ENCODE measurements at places on chromosomes 2 and 18.
A peak's percentile ranks its signal among the peaks of the same experiment; 100 is the strongest.

DNA sequence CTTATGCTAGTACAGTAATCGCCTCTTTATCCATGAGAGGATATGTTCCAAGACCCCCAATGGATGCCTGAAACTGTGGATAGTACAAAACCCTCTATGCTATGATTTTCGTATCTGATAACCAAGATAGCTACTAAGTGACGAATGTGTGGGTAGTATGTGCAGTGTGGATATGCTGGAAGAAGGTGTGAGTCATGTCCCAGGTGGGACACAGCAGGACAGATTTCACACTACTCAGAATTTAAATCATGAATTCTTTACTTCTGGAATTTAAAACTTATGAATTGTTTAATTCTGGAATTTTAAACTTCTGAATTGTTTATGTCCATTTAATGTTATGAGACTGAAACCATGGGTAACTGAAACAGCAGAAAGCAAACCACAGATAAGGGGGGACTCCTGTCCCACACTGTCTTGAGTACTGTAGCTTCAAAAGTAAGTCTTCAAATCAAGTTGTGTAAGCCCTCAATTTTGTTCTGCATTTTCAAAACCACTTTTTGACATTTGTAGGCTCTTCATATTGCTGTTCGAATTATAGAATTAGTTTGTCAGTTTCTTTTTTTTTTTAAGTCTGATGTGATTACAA lies 116.0 kb downstream of the LTBP1 start:
- no peak for DNase-seq

- no peak for DNase-seq
These were observed 157.9 kb upstream of the GLI2 start for GRCh38 chr2:120577721-120578295.

DNA sequence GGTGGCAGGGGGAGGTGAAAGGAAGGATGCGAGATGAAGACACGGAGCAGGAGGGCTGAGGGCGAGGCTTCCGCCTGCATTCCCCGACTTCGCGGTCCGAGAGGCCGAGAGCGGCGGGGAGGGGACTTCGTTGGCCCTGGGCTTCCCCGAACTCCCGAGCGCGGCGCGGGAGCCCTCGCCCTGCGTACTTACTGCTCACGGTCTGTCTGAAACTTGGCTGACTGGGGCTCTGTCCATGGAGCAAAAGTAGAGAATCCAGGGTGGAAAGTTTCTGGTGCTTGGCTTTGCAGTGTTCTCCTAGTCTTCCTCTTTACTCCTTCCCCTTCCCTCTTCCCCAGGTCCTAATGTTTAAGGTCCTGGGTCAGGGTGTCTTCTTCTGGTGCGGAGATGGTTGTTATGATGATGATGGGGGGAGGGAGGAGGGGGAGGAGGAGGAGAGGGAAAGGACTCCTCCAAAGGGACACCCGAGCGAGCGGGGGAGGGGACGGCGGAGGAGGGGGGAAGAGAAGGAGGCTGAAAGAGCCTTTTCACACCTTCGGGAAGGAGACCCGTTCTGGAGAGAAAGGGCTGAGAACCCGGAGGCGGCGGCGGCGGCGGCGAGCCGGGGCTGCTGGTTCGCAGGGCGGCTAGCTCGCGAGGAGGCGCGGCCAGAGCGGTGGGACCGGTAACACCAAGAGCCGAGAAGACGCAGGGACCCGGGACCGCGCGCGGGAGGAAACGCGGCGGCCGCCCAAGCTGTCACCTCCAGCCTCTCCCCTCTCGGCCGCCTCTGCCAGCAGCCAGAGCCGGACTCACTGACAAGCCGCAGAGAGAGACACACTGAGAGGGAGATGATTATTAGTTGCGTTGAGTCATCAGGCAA lies at the start of gene SATB2:
Gene SATB2, minus strand, starts transcription at position 793 of the 862 bp plus-strand sequence. CDS start 1,902 bp downstream, outside the sequence.
- DNase-seq: no peak

DNA sequence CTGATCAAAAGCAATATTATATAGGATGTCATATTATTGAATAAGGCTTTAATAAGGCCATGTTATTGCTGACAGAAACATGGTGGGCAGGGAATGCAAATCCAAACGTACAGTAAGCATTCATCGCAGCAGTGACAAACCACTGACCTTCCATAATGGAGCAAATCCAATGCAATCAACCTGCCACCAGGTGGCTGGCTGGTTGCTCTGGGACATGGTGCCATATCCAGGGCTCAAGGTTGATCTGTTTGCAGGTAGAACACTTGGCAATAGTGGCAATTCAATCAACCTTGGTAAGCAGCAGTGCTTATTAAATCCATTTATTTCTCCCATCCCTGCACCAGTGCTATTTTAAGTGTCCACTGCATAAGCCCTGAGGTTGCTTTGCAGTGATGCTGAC lies 75.4 kb downstream of the CERKL start:
- no peak for DNase-seq

DNA sequence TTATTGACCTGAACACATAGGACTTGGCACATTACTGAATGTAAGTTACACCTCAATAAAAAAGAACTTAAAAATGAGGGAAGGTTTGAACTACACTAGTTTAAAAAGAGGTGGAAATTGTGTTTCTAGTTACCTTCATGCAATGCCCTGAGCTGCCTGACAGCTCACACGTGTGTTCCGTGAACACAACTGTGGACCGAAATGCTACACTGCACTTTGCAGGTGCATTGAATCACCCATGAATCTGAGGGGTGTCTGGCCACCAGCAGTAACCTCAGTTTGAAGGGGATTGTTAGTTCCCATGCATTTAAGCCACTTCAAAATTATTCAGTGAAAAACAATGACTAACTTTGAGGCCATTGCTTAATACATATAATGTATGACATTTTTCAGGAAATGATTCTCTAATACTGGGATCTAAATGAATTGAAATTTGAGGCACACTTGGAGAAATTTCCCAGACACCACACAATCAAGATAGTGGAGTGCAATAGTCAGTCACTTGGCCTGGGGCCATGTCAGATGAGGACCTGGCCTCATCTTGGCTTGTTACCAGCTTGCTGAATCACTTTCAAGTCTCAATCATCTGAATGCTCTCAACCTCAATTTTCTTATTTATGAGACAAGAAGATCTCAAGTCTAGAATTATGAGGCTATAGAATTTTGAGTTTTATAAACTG lies 59.3 kb downstream of the MYL12B start:
- DNase-seq: no peak

- no peak for DNase-seq
These were observed 41.2 kb downstream of the PAX3 start for GRCh38 chr2:222257645-222258044.

DNA sequence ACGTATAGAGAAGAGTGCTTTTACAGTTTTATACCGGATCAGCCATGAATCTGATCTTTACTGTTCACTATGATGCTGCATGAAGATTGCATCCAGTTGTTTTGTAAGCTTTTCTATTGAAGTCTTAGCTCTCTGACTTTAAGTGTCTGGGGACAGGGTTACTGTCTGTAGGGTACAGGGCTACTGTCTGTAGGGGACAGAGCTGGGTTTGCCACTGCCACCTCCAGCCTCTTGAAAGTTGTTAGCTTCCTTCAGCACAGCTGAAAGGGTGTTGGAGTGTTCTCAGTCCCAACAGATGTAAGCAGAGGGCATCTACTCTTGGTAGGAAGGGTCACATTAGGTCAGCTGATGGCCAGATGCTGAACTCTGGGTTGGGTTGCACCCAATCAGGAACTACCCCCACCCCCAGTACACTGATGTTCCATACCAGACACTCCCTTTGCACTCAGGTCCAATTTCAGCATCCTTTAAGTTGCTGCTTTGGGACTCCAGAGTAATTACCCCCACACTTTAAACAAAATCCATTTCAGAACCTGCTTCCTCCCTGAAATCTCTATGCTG lies 58.0 kb downstream of the MYL12B start:
- DNase-seq: no peak

GRCh38 chr18:4807604-4808293 lies 352.6 kb upstream of the DLGAP1 start:
- DNase-seq: no peak

DNA sequence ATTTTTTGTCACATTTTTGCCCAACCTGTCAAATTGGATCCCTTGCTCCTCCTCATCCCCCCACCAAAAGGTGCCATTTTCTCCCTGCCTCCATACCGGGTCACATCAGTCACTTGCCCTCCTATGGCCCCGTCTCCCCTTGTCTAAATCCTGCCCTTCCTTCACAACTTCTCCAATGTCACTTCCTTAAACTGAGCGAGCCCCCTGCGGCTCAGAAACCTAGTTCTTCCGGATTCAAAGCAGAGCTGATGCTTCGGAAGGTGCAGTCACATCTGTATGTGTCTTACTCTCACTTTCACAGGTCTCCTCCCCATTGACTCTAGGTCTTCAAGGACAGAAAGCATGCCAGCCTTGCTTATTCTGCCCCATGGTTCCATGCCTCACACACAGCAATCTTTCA lies 22.1 kb downstream of the TNP1 start:
- no peak for DNase-seq

DNA sequence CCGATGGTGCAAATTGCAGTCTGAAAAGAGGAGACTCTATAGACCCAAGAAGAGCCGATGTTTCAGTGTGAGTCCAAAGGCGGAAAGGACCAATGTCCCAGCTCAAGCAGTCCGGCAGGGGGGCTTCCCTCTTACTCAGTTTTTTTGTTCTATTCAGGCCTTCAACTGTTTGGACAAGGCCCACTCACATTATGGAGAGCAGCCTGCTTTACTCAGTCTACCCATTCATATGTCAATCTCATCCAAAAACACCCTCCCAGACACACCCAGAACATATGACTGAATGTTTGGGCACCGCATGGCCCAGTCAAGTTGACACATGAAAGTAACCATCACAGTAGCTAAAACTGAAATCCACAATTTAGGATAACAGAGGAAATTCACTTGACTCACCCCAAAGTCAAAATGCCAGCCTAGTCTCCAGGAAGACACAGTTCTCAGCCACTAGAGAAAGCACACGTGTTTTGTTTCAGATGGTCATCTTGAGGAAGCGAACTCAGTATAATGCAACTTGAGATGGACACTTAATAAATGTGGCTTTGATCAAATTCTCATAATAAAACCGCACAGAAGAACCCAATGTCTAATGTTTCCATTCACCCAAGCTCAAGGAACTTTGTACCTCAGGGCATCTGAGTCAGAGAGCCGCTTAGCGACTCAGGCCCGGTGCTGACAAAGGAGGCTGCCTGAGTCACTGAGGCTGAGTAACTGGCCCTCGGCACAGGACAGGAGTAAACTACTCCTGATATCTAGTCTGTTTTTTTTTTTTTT lies 2.4 kb downstream of the FHL2 start:
- peak; percentile 23 for DNase-seq

- DNase-seq: peak; percentile 25
These were observed 732 bp upstream of the ANXA4 start for GRCh38 chr2:69741229-69741574.

DNA sequence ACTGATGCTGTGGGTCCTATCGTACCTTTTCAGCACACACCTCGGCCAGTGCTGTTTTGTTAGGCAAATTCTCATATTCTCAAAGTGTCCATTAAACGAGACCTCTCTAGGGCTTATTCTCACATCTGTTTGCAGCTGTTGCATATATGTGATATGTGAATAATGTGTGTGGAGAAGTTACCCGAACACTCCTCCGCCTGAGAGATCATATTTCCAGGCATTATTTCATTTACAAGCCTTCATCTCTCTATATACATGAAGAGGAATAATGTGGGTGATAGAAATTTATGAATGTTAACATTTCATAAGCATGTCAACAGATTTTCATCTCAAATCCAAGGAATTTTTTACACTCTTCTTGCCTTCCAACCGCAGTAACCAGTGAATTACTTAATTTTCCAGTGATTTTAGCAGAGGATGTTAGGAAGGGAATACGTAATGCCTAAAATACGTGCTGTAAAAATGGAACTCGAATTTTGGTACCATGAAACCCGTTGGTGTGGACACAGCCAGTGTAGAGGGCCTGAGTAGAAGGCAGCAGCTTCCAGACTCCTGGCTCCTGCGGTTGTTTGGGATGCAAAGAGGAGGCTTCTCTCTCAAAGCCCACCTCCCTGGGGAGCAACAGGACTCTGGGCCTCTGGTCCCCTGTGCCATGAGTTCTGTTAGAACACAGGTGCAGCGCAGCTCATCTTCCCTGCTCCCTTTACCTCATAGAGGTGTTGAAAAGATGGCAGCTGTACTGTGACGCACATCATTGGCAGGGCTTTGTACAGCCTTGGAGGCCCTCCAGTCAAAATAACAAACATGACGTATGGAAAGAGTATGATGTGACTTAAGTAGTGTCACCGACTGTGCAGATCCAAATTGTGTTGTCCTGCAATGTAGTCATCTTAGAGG lies 280.1 kb downstream of the NEDD4L start:
- no peak for DNase-seq

DNA sequence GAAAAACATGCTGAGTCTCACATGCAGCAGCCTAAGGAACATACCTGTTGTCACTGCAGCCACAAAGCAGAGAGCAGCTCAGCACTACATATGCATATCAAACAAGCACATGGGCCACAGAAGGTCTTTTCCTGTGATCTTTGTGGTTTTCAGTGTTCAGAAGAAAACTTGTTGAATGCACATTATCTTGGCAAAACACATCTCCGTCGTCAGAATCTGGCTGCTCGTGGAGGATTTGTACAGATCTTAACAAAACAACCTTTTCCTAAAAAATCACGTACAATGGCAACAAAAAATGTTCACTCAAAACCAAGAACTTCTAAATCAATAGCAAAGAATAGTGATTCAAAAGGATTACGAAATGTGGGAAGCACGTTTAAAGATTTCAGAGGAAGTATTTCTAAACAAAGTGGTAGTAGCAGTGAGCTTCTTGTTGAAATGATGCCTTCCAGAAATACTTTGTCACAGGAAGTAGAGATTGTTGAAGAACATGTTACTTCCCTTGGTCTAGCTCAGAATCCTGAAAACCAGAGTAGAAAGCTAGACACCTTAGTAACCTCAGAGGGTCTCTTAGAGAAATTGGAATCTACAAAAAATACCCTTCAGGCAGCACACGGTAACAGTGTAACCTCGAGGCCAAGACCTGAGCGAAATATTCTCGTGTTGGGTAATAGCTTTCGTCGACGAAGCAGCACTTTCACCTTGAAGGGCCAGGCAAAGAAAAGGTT lies 34.1 kb downstream of the ZNF407 start:
- DNase-seq: no peak

- DNase-seq: no peak
These were observed 11.2 kb downstream of the NABP1 start for GRCh38 chr2:191688934-191689695.

- no peak for DNase-seq
These were observed 19.6 kb downstream of the RAMP1 start for GRCh38 chr2:237879058-237879430.

GRCh38 chr2:158134655-158135054 lies 33.0 kb downstream of the UPP2 start:
- no peak for DNase-seq

All from stimulated activated CD4-positive, alpha-beta T cell treated with anti-CD3 and anti-CD28 coated beads, Interleukin-2, amount 100 ng/mL, for 48 hours (primary cell).